ENCODE measurements at places on chromosomes 12 and 14.

DNA sequence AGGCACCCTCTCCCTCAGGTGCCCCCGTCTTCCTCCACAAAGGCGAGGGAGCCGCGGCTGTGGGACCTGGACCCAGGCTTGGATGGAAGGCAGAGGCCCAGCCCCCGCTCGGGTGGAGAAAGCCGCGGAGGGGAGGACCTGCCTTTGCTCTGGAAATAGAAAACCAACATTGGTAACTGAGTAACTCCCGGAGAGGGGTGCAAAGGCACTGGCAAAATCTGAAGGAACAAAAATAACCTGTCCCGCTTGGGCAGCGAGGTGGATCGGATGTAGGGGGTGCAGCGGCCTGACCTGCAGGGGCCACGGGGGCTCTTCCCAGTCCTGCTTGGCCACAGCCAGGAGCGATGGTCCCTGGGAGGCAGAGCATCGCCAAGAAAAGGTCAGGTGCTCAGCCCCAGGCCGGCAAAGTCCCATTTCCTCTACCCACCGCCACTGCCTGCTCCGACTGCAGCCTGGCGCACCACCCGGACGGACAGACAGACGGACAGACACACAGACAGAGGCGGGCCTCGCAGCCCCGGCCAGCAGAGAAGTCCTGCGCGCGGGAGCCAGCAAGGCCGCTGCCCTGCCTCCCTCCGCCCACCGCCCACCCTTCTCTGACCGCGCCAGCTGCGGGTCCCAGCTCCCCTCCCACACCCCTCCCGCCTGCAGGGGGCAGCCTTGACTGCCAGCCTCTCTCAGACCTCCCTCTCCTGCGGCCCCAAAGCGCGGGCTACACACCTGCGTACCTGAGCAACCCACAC lies 21.4 kb upstream of the TMEM106C start:
- DNase-seq: no peak

DNA sequence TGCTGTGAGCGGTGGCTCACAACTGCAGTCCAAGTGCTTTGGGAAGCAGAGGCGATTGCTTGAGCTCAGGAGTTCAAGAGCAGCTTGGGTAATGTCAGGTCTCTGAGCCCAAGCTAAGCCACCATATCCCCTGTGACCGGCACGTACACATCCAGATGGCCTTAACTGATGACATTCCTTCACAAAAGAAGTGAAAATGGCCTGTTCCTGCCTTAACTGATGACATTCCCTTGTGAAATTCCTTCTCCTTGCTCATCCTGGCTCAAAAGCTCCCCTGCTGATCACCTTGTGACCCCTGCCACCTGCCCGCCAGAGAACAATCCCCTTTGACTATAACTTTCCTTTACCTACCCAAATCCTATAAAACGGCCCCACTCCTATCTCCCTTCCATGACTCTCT lies 48.6 kb downstream of the SLC25A47 start:
- DNase-seq: no peak

DNA sequence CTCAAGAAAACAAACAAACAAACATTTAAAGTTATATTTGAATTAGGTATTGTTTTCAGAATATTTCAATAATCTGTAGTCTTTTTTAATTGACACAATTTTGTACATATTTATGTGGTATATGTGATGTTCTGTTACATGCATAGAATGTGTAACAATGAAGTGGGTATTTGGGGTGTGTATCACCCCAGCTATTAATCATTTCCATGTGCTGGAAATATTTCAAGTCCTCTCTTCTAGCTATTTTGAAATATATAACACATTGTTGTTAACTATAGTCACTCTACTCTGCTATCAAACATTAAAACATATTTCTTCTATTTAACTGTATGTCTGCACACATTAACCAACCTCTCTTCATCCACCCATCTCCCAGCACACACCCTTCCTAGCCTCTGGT lies 32.0 kb upstream of the SIX1 start:
- no peak for DNase-seq

- no peak for DNase-seq
Observed at GRCh38 chr12:22733756-22734155, 108.8 kb downstream of the ETNK1 start.

- no peak for DNase-seq
Observed at GRCh38 chr14:85038526-85039352, 491.2 kb upstream of the FLRT2 start.

Data from central memory CD4-positive, alpha-beta T cell (primary cell).